ENCODE measurements at places on chromosomes 3 and 15. TPM values are rescaled to one million over a fixed set of nuclear protein-coding genes. Genes with fewer than 3 reads are reported as not detected.

- DNase-seq: peak; percentile 45
- H3K4me1 ChIP-seq: no peaks in the 10 kb centered on the region
- no peak overlapping the region for H3K27ac ChIP-seq
- no peak overlapping the region for H3K4me3 ChIP-seq
- no peaks in the 10 kb centered on the region for H3K36me3 ChIP-seq
- no peaks in the 10 kb centered on the region for H3K27me3 ChIP-seq
These were observed 967.8 kb upstream of the CFAP20DC start for GRCh38 chr3:60017631-60018030.

- H3K27me3 ChIP-seq: peaks cover 3% of the 10 kb centered on the region
- no peak for DNase-seq
- H3K4me1 ChIP-seq: no peaks in the 10 kb centered on the region
- H3K4me3 ChIP-seq: no peak overlapping the region
- H3K27ac ChIP-seq: no peak overlapping the region
These were observed 81.2 kb upstream of the ABHD17C start for GRCh38 chr15:80613762-80614365.

- H3K4me3 ChIP-seq: no peak overlapping the region
- no peaks in the 10 kb centered on the region for H3K4me1 ChIP-seq
- no peak for DNase-seq
- H3K27ac ChIP-seq: no peak overlapping the region
These were observed 46.1 kb downstream of the ABHD5 start for GRCh38 chr3:43736558-43737440.

DNA sequence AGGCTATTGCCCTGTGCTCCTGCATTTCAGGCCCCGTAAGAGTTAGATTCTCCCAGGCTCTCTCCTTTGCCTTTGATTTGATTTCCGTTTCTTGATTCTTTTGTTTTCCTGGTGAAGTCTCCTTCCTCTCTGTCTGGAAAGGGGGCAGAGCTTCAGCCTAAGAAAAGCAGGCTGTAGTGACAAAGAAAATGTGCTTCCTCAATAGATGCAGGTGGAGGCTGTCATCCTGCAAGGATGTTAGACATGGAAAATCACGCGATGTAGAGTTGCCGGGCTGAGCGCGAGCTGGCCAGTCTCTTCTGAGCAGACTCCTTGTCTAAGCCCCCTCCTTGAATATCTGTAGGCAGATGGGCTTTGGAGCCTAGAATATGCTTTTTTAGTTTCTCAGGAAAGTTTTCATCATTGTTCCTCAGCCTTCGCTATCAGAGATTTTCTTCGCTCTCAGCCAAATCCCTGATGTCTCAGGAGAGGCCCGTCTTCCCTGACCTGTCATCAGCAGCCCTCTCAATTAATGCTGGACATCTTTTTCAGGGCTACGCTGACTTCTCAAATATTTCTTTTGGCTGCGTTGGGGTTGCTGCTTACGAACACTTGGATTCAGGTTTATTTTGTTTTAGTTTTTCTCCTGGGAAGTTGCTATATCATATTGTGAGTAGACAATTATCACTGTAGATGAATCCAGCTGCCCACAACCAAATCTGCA lies 163.6 kb downstream of the ITPR1 start:
- no peak overlapping the region for H3K27ac ChIP-seq
- no peak for DNase-seq
- peaks cover 5% of the 10 kb centered on the region for H3K36me3 ChIP-seq

DNA sequence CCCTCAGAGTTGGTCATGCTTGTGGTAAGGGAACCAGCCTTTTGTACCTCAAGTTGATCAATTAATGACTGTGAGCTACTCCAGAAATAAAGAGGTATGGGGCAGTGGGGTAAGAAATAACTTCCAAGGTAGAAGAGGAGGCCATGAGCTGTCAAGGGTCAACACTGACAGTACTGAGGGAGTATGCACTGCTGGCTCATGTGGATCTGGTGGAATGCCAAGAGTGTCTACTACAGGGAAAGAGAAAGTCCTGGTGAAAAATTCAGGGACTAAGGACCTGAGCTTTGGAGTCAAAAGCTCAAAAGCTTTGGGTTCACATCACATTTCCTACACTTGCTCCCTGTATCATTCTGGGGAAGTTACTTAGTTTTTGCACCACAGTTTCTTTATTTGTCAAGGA lies 154.9 kb downstream of the SEMA6D start:
- H3K4me3 ChIP-seq: no peak overlapping the region
- H3K36me3 ChIP-seq: no peaks in the 10 kb centered on the region
- no peaks in the 10 kb centered on the region for H3K27me3 ChIP-seq
- no peaks in the 10 kb centered on the region for H3K4me1 ChIP-seq

TIPIN gene
- polyA plus RNA-seq: 62.8 TPM

SPTSSB gene
- 0.64 TPM for polyA plus RNA-seq

Data from GM12878 (cell line).